Stimulated activated CD8-positive, alpha-beta memory T cell treated with anti-CD3 and anti-CD28 coated beads, Interleukin-2, amount 100 ng/mL, for 1 hour (primary cell): ENCODE measurements at places on chromosomes 7 and 10.

DNA sequence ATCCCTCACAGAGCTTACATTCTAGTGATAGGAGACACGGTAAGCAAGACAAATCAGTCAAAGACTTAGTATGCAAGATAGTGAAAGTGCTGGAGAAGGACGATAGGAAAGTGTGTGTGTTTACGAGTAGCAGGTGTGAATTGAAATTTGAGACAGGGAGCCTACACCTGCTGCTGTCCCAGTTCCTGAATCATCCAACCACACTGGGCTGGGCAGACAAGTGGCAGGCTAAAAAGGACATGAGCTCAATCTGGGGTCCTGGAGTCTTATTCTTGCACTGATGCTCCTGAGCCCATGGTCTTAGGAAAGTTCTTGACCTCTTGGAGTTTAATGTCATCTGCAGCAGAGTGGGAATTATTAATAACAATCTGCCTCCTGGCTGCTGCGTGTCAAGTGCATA is 16.2 kb downstream of the RBP3 start:
- DNase-seq = no peak

DNA sequence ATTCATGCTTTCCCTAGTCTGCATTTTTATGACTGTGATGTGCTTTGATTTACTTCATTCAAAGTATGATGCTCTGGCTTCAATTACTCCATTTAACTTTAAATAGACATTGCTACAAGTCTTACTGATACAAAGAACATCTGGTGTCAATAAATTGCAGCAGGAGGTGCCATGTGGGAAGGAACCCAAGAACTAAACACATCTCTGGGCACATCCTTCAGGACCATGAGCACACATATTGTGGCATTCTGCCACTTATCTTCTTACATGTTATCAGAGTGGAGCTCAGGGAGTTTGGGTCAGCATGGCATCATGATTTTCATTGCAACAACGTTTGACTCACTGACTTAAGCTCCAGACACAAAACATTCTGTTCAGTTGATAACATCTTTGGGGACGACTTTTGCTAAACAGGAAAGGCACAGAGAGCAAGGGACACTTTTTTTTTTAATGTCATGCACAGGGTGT is 227.0 kb downstream of the DKK1 start:
- DNase-seq = no peak

DNA sequence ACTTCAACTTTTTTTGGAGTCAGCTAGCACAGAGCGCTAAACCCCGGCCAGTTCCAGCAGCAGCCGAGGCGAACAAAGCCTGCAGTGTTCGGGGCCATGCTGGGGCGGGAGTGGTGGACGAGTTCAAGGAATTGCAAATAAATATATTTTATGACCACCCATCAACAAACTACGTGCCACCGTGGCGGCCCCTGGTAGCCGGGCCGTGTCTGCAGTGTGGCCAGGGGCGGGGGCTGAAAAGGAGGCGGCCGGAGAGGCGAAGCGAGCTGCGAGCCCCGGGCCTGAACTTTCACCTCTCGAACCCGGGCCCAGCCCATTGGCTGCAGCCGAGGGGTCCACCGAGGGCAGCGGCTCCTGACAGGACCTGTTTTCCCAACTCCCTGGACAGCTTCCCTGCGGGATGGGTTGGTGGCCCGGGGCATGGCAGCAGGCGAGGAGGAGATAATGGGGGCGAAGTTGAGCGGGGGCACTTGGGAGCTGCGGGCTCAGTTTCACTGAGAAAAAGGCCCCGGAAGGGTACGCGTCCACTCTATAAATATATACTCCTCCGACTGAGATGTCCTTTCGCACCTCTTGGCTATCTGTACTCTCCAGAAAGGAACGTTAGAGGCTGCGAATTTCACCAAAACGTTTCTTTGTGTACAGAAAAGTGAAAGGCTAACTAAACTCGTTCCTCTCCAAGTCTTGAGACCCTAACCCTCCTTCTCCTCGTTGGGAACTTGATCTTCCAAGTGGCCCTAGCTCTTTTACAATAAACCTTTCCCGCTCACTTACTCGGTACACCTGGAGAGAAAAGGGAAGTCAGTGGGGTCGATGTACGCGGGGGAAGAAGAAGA is 164.6 kb upstream of the PPP1R3A start:
- DNase-seq = no peak

DNA sequence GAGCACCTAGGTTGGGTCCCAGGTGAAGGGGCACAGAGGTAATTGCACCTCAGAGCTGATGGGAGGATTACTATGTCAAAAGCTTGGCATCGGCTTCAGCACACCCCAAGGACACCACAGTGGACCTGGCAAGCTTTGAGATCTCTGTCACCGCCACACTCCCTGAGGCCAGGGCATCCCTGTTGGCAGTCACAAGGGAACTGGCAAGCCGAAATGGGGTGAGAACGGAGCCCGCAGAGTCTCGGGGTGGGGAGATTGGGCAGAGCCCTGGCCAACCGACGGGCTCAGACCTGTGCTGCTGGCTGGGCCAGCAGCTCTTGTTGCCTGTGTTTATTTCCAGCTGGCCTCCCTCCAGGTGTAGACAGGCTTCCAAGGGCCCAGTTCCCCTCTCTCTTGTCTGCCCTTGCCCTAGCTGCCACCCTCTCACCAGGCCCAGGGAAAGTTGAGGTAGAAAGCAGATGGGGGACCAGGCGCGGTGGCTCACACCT is 2.5 kb downstream of the HSPB1 start:
- no peak for DNase-seq

DNA sequence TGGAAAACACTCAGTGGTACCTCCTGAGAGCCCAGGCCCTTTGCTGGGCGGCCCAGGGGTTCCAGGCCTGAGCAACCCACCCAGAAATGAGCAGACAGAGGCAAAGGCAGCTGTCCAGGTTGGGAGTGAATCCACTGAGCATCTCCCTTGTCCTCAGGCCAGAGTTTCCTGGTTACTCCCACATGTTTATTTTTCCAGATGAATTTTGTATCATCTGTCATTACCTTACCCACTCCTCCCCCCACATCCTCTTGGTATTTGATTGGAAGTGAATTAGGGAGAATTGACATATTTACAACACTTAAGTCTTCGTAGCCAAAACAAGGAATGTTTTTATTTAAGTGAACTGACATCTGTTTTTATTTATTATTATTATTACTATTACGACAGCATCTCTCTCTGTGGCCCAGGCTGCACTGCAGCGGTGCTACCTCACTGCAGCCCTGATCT is 13.2 kb upstream of the LMBR1 start:
- DNase-seq = no peak

- DNase-seq = no peak
Observed at GRCh38 chr10:121608469-121609190, 10.4 kb upstream of the FGFR2 start.

GRCh38 chr10:61779950-61780659 is 117.4 kb downstream of the CABCOCO1 start:
- no peak for DNase-seq

- no peak for DNase-seq
Observed at GRCh38 chr7:158991824-158992621, 135.7 kb downstream of the DYNC2I1 start.

DNA sequence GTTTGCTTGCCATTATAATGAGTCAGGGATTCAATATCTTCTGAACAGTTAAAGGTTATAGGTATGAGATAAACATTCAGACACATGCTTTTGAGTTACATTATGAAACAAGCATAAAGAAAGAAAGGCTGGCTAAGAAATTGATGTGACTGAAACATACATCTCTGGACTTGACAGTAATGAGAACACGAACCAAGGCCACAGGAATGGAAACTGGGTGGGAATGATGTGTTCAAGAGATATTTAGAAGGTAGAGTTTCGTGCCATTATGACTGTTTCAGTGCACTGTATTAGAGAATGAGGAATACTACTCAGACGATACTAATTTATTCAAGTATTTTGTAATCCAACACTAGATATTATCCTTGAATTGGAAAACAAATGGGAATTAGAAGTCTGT is 332.1 kb upstream of the MAGI2 start:
- DNase-seq = no peak

- no peak for DNase-seq
Observed at GRCh38 chr10:68543004-68543918, 15.9 kb upstream of the SLC25A16 start.

GRCh38 chr10:14250496-14251076 is 80.1 kb downstream of the FRMD4A start:
- DNase-seq = no peak

- DNase-seq = no peak
Observed at GRCh38 chr10:33963729-33964128, 629.3 kb upstream of the NRP1 start.

DNA sequence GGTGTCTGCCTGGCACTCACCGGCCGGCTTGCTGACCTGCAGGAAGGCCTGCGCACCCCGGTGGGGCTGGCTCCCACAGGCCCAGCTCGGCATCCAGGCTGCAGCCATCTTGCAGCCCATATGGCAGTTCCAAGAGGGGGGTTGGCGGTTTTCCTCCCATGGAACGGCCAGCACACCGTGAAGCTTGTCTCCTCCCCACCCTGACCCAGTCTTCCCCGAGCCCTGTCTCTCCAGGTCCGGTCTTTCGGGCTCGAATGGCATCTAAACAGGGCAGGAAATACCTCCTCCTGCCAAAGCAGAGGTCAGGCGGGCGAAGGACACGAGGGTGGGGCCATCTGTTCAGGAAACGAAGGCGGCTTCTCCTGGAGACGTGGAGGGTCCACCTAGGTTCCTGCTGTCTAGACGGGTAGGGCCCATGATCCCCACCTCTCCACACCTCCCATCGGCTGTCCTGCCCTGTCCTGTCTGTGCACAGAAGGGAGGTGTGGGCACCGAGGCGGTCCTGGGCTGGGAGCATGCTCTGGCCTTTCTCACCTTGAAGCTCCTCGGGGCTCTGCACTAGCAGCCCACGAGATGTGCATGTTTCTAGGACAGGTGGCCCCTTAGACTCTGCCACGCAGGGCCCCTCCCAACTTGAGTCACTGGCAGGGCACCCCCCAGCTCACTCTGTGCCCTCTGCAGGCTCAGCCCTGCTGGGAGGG is 113.7 kb upstream of the DIP2C start:
- DNase-seq = no peak

DNA sequence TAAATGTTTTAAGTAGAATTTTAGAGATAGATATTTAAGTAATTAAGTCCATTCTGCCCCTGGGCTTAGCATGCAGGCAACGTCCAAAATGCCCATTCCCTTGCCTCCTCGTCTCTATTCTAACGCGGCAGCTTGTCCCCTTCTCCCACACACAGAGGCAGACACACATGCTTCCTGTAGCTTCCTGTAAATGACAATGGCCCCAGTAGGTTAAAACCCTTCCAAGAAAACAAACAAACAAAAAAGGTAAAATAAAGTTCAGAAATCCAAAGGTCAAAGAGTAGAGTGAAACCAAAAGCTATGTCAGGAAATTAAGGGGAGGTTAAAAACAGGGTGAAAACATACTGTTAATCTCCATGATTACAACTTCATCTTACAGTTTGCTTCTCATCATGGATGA is 857.6 kb downstream of the GATA3 start:
- no peak for DNase-seq

DNA sequence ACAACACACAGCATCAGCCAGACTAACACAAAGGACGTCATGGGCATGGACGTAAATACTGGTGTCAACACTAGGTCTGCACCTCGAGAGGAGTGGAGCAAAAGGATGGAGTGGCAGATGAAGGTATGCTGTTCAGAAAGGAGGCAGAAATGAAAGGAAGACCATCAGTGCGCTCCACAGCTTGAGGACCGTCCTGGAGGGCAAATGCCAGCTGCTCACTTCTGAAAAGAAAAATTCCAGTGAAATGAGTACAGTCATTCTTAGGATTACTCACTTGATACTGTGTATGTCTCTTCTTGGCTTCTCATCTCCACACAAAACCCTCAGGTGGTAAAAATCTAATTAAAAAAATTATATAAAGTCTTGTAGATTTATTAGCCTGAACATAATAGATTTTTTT is 44.8 kb downstream of the EGFR start:
- DNase-seq = no peak

- no peak for DNase-seq
Observed at GRCh38 chr10:124354411-124355382, 64.0 kb downstream of the OAT start.

GRCh38 chr10:100883312-100883821 is 29.4 kb upstream of the SLF2 start:
- no peak for DNase-seq

GRCh38 chr10:77664696-77665095 is 27.1 kb upstream of the KCNMA1 start:
- DNase-seq = no peak
